ENCODE measurements at places on chromosomes 16 and 17. TPM values are rescaled to one million over a fixed set of nuclear protein-coding genes. Genes with fewer than 3 reads are reported as not detected.

GRCh38 chr17:3955673-3955988, 8.6 kb downstream of the ATP2A3 start:
- DNase-seq, result no peak

DNA sequence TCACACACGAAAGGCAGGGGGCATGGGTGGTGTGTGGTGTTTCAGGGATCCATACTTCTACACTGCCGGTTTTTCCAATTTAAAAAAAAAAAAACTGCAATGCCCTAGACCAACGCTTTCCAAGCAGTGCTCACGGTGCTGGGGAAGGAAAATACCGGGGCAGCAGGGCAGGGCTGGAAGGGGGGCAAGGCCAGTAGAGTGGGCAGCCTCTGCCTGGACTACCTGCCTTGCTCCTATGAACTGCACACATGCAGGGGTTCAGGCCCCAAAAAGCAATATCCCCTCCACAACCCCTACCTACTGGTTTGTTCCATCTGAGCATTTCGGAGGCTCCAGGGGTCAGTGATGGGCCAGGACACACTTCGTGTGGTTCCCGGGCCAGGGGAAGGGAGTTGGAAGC, 29.4 kb downstream of the RPH3AL start:
- no peak for DNase-seq

DNA sequence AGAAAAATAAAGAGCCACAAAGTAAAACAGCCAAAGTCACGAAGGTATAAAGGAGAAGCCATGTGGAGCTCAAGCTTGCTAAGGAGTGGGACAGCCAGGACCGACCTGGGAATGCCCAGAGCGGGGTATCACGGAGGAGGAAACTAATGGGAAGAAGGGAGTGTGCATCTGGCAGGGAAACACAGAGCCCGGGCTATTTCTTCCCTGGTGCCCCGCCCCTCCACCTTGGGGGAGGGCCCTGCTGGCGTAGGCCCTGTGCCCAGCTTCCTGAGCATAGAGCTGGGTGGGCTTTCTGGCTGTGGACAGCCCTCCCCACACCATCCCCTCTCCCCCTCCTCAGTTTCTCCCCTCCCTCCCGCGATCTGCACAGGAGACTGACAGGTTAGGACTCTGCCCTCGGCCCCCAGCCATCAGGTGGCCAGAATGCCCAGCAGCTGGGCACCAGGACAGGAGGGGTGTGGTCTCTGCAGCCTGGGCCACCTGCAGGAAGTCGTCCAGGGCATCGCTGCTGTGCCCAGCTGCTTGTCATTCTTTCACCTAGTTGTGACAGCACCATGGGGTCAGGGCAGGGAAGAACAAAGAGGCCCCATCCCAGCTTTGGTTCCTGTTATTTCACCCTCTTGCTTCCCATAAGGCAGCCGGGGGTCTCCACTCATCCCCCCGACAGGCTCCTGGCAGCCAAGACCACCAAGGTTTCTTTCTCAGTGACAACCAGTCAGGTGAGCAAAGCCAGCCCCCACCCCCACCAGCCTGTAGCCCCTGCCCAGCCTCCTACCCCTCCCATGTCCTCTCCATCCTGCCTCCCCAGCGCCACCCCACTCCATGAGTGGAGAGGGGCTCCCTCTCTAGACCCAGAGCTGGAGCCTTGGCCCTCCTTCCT, 7.1 kb upstream of the DCAF7 start:
- peak; percentile 12 for DNase-seq

GRCh38 chr16:69538808-69539207, 27.0 kb upstream of the NFAT5 start:
- no peak for DNase-seq

- DNase-seq, result no peak
Observed at GRCh38 chr17:45233423-45233924, 11.8 kb downstream of the FMNL1 start.

DNA sequence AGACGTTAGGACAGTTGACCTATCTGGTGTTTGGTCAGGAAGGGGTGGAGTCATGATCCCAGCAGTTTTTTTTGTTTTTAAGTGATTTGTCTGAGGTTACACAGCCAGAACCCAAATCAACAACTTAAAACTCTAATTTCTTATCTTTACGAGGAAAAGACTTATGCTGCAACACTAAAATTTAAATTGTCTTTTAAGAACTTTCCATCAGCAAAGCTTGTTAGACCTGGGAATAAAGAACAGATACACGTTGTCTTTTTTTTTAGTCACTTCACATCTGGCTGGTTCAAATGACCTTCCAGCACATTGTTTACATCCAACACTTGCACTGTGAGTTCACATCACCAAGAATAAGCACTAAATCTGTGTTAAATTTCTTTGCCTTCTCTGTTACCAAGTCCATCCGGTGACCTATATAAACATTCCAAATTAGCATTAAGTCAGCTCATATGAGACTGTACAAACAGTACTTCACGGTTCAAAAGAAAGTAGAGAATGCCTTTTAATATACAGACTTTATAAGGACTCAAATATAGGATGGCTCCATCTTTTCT, 115.0 kb downstream of the HS3ST2 start:
- DNase-seq, result no peak

Gene CA4
- total RNA-seq, result 5.4 TPM

All from WTC11 (cell line).